ENCODE measurements at places on chromosomes 5 and 9. TPM values are rescaled to one million over a fixed set of nuclear protein-coding genes. Genes with fewer than 3 reads are reported as not detected.

DNA sequence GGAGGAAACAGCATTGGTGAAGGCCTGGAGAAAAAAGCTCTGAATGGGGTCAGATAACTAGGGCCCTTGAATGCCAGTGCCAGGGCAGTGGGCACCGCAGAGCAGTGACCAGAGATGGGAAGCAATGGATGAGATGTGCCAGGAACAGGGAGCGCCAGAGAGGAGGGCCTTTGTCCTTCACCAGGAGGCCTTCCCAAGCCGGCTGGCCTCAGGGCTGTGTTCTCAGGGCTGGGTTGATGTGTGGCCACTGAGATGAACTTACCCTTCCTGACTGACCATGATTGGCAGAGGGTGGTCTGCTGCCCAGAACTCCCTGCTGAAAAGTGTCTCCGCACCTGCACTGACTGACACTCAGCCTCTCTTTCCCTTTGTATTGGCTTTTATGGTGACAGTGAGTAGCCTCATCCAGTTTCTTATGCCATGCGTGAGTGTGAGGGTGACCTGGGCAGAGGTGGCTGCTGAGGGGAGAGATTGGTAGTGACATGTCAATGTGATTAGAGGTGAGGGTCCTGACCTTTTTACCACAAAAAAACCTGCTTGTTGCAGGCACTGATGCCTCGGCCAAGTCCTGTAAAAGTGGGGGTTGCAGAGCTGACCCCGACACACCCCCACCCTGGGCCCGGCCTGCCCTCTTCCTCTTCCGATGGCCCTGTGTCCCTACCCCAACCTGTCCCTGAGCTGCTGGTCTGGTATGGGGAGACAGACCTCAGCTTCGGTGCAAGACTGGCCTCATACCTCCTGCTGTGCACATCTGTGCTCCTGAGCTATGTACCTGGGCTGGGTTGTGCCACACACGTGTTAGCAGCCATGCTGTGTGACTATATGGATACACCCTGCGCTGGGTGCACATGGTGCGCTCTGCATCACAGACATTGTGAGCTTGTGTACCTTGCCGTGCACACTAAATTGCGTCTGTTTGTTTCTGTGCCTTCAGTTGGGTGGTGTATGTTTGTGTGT lies 57.1 kb upstream of the PSD2 start:
- no peaks in the 10 kb centered on the region for H3K36me3 ChIP-seq
- no peak for DNase-seq
- no peaks in the 10 kb centered on the region for H3K27me3 ChIP-seq
- H3K4me1 ChIP-seq: peaks cover 10% of the 10 kb centered on the region
- no peak overlapping the region for H3K4me3 ChIP-seq

GRCh38 chr9:36499174-36499890 lies 73.4 kb upstream of the MELK start:
- H3K27me3 ChIP-seq: no peaks in the 10 kb centered on the region
- DNase-seq: peak; percentile 92
- peak overlapping the region; percentile 30 for H3K4me3 ChIP-seq
- peaks cover 46% of the 10 kb centered on the region for H3K4me1 ChIP-seq
- H3K36me3 ChIP-seq: no peaks in the 10 kb centered on the region

RASGEF1C gene
- total RNA-seq: not detected

STRBP gene
- 137 TPM for total RNA-seq

GRCh38 chr9:99239341-99240060 lies 17.4 kb downstream of the SEC61B start:
- no peak for DNase-seq
- H3K4me3 ChIP-seq: no peak overlapping the region
- no peaks in the 10 kb centered on the region for H3K36me3 ChIP-seq
- H3K27ac ChIP-seq: no peak overlapping the region

- no peak overlapping the region for H3K27ac ChIP-seq
- no peaks in the 10 kb centered on the region for H3K4me1 ChIP-seq
- no peaks in the 10 kb centered on the region for H3K27me3 ChIP-seq
- no peak for DNase-seq
These were observed 336.8 kb downstream of the GLIS3 start for GRCh38 chr9:3962971-3963642.

DNA sequence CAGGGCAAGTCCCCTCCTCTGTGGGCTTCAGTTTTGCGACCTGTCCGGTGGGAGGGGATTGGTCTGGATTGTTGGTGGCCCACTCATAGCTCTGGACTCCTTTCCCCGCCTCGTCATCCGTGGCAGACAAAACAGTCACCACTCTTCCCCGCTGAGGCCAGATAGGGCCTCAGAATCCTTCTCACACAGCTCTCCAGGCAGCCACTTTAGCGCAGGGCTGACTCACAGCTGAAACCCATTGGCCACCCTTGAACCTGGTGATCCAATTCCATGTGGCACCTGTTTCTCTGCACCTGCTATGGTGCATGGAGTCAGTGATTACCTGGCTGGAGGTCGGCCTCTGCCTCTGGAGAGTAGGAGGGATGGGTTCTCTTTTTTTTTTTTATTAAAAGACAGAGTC lies 15.8 kb upstream of the CACFD1 start:
- no peak overlapping the region for H3K4me3 ChIP-seq
- no peak for DNase-seq
- no peaks in the 10 kb centered on the region for H3K27me3 ChIP-seq

GRM6 gene
- total RNA-seq: not detected

Data from Karpas-422 (cell line).